ENCODE measurements at places on chromosomes 4 and X. TPM values are rescaled to one million over a fixed set of nuclear protein-coding genes. Genes with fewer than 3 reads are reported as not detected.
A peak's percentile ranks its signal among the peaks of the same experiment; 100 is the strongest.

- DNase-seq: no peak
These were observed 129.7 kb downstream of the CPE start for GRCh38 chr4:165508372-165509120.

DNA sequence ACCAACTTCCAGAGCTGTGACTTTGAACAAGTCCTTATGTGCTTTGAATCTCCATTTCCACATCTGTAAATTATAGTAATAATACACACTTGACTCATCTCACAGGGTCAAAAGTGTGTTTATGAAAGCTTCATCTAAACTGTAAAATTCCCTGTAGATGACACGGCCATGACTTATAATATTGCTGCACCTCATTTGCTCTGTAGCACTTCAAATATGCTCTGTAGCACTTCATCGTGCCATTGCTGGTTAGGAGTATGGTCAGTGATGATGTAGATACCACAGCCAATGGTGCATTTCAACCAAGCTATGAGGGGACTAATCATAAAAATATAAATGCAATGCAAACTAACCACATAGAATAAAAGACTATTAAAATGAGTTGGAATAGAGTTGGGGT, 318.6 kb downstream of the ANK2 start:
- peak; percentile 12 for DNase-seq

DNA sequence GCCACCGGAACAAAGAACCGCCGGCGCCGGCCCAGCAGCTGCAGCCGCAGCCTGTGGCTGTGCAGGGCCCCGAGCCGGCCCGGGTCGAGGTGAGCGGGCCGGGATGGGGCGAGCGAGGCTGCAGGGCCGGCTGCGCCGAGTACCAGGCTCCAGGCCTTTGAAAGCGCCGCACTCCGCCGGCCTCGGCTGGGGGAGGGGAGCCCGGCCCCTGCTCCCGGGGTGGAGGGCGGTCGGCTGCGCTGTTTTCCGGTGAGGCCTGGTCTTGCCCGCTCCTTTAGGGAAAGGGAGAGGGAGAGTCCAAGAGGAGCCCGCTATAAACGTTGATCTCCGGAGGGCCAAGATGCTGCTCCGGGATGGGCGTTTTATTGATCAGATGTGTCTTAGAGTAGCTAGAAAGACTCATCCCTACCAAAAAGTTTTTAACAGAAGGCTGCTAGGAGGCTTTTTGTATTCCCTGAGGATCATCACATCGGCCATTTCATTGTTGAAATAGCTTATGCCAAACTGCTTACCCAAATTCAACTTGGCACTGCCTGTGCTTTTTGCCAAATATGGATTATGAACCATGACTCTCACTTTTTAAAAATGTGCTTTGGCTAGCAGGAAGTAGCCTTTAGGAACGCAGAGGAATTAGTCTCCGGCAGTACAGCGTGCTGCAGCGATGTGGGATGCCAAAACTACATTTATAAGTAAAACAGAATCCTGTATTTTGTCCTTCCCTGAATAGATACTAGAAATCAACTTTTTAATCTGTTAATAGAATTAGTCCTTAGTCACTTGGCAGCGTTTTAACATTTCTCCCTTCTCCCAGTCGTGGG, 760 bp downstream of the TMEM165 start:
- DNase-seq: peak; percentile 50

- DNase-seq: no peak
These were observed 139.9 kb upstream of the ATP6AP2 start for GRCh38 chrX:40440866-40441265.

DNA sequence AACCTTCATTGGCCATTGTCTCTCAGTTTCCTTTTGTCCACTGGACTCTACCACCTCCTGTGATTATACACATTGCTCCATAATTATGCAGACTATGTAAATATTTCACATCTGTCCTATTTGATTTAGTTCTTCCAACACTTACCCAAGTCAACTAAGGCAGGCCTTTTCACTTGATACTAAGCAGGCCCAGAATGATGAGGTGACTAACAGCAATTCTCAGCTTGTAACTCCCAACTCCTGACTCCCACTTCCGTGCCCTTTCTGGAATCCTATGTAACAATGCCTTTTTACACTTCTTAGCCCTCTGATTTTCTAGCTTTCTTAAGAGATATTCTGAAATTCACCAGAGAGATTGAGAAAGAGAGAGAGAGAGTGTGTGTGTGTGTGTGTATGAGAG, 6.6 kb downstream of the PAK3 start:
- DNase-seq: no peak

GRCh38 chr4:39324897-39325613, 41.1 kb downstream of the RFC1 start:
- no peak for DNase-seq

DNA sequence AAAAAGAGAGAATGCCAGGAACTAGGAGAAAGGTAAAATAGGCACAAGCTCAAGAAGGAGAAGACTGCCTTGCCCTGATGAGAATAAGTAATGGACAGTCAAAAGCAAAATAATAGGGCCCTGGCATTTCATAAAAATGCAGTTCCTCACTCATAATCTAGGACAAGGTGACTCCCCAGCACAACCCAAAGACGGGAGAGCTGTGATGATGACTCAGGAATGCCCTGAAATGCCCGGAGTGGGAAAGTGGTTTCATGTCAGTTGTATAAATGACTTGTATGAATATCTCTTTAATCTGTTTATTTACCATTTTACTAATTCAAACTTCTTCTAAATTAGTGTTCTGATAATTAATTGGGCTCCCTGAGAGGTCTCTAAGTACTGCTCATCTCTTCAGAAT, 28.8 kb upstream of the SETD7 start:
- DNase-seq: no peak

DNA sequence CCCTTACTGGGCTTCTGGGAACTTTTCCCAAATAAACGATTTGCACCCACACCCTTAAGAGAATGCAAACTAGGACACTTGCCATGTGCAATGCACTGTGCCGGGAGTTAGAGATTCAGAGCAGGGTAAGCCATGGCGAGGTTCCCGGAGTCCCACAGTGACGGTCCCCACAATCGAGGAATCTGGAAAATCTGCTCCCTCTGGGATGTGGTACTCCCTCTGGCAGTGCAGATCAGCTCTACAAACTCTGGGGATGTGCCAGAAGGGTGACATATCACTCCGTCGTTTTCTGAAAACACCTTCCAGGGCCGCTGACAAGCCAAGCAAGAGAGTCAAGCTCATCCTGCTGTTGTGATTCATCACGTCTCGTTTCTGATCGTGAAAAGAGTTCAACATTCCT, 537.5 kb downstream of the BCOR start:
- no peak for DNase-seq

- DNase-seq: no peak
These were observed 89.7 kb upstream of the NPNT start for GRCh38 chr4:105805501-105806120.

- no peak for DNase-seq
These were observed 3.2 kb downstream of the SPP1 start for GRCh38 chr4:87978681-87979080.

- DNase-seq: no peak
These were observed 294.6 kb downstream of the TRIML1 start for GRCh38 chr4:188433741-188434315.

DNA sequence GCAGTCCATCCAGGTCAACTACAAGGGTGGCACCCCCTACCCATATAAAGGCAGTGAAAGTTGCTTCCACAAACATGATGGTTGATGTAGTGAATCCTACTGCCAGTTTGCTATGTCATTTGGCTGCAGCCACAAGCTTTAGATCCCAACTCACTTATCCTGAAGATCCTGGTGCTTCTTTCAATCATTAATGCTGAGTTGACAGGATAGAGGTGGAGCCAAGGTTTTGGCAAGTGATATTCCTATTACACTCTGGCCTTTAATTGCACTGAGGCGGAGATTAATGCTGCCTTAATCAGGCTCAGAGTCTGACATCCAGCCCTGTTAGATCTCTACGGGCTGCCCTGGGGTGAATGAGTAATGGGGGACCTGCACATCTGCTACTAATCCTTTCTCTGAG, 542.4 kb upstream of the ARX start:
- DNase-seq: no peak

GRCh38 chrX:20433388-20433775, 166.7 kb upstream of the RPS6KA3 start:
- DNase-seq: no peak

GRCh38 chr4:145909773-145910172, 28.9 kb downstream of the ZNF827 start:
- no peak for DNase-seq

DNA sequence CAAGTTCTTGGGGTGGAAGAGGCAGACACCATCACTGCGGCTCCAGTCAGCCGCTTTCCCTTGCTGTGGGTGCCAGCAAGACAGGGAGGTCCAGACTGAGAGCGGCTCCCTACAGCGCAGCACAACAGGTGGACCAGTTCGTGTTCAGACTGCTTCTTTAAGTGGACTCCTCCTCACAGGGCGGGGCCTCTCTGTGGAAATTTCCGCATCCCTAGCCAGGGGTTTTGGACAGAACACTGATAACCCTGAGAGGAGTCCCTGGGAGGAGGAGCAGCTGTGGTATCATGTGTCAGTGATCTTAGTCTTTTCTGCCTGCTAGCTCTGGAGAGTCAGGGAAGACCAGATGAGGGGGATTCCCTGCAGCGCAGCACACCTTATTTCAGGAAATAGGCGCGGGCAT, 48.5 kb downstream of the MAGEC2 start:
- no peak for DNase-seq

- no peak for DNase-seq
These were observed 41.8 kb upstream of the CLDN24 start for GRCh38 chr4:183364025-183364424.

GRCh38 chrX:71111921-71112431, 599 bp upstream of the IL2RG start:
- no peak for DNase-seq

- no peak for DNase-seq
These were observed 1.1 kb upstream of the RRH start for GRCh38 chr4:109826719-109827118.

DNA sequence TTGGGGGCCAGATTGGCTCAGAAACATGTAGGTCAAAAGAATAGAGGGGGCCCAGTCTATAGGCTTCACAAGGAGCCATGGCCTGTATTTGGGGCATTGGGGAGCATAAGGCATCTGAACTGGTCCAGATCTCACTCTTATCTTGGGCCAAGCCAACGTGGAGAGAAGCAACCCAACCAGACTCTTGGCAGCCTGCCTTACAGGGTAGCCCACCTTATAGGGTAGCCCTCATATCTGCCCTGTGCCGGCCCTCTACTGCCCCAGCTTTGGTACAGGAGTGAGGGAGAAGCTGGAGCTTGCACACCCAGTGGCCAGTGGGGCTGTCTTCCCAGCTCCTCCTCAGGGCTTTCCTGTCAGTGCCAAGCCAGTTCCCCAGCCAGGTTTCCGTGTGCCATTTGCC, 142.2 kb downstream of the AMMECR1 start:
- no peak for DNase-seq

DNA sequence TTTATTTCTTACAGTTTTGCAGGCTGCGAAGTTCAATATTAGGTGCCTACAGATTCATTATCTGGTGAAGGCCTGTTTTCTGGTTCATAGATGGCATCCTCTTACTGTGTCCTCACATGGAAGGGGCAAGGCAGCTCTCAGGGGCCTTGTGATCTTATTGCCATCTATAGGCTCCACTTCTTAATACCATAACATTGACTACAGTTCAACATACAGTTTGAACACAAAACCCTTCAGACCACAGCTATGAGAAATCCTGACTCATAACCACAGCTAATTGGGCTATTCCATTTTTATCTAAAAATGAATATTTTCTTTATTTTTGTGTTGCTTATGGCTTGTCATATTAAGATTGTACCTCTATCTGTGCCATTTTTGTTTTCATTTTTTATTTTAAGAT, 72.3 kb downstream of the STAG2 start:
- DNase-seq: no peak

- no peak for DNase-seq
These were observed 33.6 kb downstream of the ELOVL6 start for GRCh38 chr4:110164856-110165255.

- DNase-seq: no peak
These were observed 56.9 kb downstream of the USO1 start for GRCh38 chr4:75781305-75781704.

DNA sequence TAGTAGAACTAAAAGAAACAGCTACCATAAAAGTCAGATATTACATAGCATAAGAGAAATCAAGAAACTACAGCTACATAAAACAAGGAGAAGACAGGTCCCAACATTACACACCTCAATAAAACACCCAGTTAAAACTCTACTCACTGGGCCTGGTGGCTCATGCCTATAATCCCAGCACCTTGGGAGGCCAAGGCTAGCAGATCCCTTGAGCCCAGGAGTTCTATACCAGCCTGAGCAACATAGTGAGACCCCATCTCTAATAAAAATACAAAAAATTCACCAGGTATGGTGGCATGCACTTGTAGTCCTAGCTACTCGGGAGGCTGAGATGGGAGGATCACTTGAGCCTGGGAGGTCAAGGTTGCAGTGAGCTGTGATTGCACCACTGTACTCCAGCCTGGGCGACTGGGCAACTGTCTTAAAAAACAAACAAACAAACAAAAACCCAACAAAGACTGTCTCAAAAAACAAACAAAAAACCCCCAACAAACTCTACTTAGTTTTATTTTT, 15.2 kb upstream of the TXLNG start:
- DNase-seq: no peak

CYLC1 gene
- not detected for total RNA-seq

DGKK gene
- total RNA-seq: not detected

PCDH7 gene
- not detected for total RNA-seq

IKBKG gene
- total RNA-seq: 18.5 TPM

TKTL1 gene
- total RNA-seq: not detected

CENPE gene
- 27.9 TPM for total RNA-seq

CT55 gene
- not detected for total RNA-seq

BCORL1 gene
- total RNA-seq: 0.13 TPM

IQCM gene
- total RNA-seq: not detected

PPP4R3C gene
- not detected for total RNA-seq

GRIPAP1 gene
- total RNA-seq: 15.7 TPM

CYSLTR1 gene
- total RNA-seq: not detected

ATXN3L gene
- total RNA-seq: not detected

LIAS gene
- 31.4 TPM for total RNA-seq

MTCP1 gene
- total RNA-seq: 79.5 TPM

PSAPL1 gene
- not detected for total RNA-seq

ZNF157 gene
- 2.2 TPM for total RNA-seq

OGT gene
- total RNA-seq: 68.8 TPM

All from MG63 (cell line).